Uterus (tissue), 4 donors: ENCODE measurements at places on chromosomes 4 and X. TPM values are rescaled to one million over a fixed set of nuclear protein-coding genes. Genes with fewer than 3 reads are reported as not detected.
A peak's percentile ranks its signal among the peaks of the same experiment; 100 is the strongest.

Gene SASH3
- 3.7 TPM for total RNA-seq

Gene MAGEE2
- 0.83 TPM for total RNA-seq

Gene RS1
- total RNA-seq: not detected

Gene P2RY8
- total RNA-seq: 0.59 TPM

DNA sequence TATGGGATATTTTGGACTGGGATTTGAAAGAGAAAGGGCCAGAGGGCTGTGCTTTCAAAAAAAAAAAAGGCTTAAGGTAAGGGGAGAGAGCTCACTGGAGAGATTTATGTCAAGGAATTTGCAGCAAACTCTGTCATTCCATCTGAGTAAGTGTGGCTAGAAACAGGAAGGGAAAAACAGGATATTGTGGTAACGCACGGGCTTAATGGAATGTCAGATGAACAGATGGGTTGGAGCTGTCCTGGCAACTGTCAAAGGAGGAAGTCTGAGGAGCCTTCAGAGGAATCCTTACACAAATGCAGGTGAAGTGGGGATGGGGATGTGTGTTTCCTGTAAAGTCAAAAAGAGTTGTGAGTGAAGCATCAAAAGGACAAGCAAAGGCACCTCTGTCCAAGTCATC lies 15.1 kb upstream of the NKX3-2 start:
- no peak for DNase-seq

GRCh38 chr4:184959309-184959708 lies 59.0 kb upstream of the HELT start:
- DNase-seq: no peak

DNA sequence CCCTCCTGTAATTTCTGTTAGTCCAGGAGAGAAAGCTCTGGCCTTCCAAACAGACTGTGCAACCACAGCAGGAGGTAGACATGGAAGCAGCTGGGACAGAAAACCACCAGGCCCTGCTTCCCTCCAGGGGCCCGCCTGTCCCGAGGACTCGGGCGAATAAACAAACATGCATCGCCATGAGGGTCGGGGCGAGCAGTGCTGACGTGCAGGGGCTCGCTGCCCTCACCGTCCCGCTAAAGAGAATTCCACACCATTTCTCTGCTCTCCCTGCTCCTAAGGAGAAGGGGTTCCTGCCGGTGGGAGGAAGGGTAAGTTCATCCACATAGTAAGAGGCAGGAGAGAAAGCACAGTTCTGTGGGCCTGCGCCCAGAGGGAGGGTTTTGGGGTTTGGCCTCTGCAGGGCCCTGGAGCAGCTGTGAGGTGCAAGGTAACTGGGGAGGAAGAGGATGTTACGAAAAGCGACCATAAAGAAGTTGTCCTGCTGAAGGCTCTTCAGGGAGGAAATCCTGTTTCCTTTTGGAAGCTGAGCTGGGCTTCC lies 54.9 kb downstream of the WFS1 start:
- DNase-seq: no peak

DNA sequence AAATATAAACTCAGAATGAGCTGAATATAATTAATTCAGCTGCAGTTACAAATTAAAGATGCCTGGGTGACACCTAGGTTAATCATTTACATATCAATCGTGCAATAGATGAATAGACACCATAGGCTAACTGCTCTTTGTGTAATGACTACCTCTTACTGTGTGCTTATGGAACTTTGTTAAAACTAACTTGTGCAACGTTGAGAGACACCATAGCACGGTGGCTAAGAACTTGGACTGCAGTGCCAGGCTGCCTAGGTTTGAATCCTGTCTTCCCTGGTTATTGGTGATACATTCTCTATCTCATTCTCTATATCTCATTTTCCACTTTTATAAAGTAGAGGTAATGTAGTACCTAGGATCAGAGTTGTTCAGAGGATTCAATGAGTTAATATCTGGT lies 46.9 kb downstream of the SMAD1 start:
- DNase-seq: no peak

DNA sequence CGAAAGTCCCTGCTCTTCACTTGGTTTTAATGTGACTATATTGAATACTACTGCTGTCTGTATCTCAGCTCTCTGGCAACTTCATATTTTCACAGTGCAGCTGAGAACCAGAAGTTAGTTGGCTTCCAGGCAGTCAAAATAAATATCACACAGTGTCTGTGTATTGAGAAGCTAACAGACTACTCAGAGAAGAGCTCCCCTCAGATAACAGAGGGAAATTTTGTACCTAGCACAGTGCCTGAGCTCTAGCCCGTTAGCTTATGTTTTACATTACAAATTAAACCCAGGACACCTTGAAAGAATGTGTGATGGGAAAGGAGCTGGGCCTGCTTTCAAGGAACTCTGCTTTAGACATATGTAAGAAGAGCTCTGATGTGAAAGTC lies 22.7 kb downstream of the JADE1 start:
- no peak for DNase-seq

DNA sequence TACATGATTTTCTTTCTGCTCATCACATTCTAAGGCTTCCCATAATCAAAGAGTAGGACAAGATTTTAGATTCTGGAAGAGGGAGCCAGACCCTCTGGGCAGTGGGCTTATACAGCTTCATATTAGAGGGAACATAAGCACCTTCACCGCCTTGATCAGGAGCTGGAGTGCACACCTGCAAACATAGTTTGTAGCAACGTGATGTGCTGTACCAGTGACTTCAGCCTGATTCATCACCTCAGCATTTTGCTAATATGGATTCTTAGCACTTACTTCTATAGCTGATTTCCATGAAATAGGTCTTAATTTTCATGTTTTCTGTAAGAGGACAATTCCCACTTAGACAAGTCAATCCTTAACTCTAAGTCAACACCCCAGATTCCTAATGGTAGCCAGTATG lies 36.7 kb downstream of the PCDH18 start:
- DNase-seq: no peak

DNA sequence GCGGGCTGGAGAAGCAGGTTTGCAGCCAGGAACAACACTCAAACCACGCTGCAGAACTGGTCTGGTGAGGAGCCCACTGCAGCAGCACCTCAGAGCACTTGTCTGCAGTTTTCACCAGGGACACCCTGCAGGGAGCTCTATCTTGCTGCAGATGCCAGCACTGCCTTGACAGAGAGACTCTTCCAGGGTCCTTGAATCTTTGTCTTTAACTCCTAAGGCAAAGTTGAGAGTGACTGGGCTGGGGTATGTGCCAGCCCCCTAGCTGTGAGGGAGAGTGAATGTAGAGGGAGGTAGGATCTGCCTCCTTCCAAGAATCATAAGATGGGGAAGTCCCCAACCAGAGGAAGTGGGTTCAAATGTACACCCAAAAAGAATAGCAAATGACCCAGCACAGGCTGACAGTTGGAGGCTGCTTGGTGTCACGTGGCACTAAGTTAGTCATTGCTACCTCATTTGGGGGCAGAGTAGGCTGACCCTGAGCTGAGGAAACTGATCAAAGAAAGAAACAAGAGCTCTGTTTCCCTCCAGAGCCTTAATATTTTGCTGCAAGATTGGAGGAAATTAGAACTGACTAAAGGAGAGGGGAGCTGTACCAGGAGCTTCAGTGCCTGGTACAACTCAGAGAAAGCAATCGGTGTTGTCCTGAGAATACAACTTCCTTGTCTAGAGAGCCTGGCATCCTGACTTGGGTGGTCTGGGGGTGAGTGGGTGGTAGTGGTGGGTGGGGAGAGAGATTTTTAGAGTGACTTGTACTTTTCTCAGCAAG lies 28.2 kb upstream of the HUWE1 start:
- DNase-seq: no peak

DNA sequence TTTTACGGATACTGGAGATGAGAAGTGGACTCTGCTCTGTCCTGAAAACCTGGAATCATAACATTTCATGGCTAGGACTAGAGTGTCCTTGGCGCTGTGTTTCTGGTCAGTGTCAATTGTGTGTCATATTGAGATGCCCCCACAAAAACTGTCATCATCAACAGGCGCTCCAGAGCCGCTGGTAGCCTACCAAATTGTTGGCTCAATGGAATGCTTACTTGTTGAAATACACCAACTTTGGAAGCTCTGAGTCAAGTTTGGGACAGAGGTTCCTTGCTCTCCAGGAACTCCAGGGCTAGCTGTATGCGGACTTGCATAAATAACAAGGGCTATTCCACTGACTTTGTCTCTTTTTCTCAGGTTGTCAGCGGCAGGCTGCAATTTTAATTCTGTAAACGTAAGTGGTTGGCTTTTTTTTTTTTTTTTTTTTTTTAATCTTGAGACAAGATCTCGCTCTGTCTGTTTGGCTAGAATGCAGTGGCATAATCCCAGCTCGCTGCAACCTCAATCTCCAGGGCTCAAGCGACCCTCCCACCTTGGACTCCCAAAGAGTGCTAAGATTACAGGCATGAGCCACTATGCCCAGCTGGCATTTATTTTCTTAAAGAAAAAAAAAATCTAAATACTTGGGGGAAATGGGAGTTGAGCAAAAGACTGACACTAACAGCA lies 871 bp upstream of the HPGD start:
- peak; percentile 26 for DNase-seq

DNA sequence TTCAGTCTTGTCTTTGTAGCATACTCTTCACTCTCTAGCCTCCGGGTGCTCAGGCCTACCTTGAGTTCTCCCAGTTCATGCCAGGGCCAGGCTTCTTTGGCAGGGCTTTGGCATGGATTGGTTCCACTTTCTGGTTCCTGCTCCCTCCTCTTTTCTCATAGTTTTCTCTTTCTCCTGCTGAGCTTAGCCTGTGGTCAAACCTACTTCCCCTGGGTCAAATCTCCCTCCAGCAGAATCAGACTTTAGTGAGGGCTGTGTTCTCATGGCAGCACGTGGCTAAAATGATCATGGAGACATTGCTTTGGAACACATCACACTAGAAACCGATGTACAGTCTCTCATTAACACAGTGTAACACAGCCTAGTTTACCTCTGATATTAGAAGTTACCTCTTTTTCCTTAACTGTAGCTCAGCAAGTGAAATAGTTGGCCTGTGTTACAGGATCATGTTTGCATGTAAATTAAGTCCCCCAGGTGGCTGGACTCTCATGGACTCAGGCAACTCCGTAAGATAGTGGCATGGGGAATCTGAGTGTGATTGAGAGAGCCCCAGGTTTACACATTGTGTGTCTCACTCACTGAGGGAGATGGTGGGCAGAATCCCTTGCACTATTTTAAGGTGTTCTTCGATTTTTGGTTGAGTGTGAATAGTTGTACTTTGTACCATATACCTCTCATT lies 13.3 kb downstream of the RAB9A start:
- DNase-seq: no peak

GRCh38 chrX:38055170-38055847 lies 49.0 kb downstream of the SYTL5 start:
- DNase-seq: no peak

- no peak for DNase-seq
Measured at GRCh38 chr4:154084864-154085263, 296.0 kb upstream of the SFRP2 start.

GRCh38 chrX:118545510-118545909 lies 49.9 kb downstream of the DOCK11 start:
- DNase-seq: no peak

GRCh38 chr4:157984285-157984911 lies 188.4 kb downstream of the GASK1B start:
- no peak for DNase-seq

DNA sequence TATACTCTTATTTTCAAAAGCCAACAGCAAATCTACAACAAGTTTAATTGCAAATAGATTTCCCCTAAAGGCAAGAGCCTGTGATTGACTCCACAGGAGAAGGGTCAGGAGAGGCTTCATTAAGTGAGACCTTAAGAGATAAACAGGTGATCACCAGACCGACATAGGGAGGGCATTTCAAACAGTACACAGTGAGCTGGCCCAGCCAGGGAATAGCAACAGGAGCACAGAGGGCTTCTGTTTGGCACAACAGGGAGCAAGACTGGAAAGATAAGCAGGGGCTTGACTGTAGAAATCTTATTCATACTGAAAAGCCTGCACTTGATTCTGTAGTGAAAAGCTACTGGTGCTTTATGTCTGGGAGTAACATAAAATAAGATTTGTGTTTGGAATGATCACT lies 3.9 kb downstream of the RUFY3 start:
- no peak for DNase-seq

DNA sequence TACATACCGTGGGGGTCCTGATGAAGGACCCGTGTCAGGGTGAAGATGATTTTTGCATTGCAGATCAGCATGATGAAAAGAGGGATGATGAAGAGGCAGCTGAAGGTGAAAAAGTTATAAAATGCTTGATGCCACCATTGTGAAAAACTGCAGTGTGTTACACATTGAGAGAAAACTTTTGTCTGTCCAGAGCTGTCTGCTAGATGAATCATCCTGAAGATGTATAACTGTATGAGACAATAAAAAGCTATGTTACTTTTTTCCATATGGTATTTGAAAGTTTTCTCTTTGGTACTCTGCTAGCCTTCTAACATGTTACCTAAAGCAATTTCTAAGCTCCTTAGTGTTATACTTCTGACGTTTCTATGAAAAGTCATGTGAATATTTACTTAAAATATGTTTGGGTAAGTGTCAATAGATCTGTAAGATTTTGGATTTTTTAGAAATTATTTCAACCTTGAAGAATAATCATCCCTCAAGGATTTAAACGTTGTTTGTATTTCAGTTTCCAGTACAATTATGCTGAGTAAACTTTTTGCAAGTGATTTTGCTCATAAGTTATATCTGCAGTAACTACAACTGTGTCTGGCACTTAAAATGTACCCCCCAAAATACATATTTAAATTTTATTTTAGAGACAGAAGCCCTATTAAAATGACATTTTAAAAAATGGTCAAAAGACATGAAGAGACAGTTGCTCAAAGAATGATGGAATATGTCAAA lies 9.5 kb downstream of the GNRHR start:
- no peak for DNase-seq

DNA sequence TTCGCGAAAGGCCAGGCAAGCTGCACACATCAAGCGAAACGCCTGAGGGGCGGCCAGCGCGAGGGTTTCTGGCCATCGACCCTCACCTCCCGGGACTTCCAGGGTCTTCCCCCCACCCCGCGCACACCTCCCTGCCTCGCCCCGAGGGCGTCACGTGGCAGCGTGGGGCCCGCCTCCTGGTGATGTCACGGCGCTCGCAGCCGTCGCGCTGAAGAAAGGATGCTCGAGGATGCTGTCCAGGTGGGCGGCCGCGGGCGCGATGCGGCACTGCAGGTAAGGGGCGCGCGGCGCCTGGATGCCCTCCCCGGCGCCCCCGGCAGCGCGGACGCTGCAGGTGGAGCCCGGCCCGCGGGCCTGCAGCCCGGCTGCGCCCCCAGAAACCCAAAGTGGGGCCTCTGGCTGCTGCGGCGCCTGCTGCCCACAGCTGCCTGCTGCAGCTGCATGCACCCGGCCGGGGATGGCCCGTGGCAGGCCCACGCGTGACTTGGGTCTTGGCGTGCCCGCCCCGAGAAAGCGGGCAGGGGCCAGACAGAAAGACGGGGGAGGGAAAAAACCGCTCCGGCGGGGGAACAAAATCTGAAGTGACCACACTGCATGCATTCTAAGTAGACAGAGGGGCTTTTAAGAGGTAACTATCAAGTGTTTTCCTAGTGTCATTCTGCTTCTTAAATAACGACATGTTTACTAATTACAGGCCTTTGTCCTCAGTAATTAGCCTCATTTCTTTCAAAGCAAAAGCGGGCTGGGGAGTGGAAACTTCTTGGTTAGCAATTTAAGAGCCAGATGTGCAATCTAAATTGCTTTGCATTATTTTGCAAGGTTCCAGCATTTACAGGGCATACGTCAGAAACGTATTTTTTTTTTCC lies 1.7 kb downstream of the CLCN4 start:
- peak; percentile 29 for DNase-seq
